HCT116 (cell line): ENCODE measurements at places on chromosomes 11 and 22.
A peak's percentile ranks its signal among the peaks of the same experiment; 100 is the strongest.

GRCh38 chr11:128597209-128597608 is 9.9 kb upstream of the ETS1 start:
- no peak for DNase-seq

GRCh38 chr11:33052231-33052630 is 12.9 kb downstream of the TCP11L1 start:
- DNase-seq: no peak

DNA sequence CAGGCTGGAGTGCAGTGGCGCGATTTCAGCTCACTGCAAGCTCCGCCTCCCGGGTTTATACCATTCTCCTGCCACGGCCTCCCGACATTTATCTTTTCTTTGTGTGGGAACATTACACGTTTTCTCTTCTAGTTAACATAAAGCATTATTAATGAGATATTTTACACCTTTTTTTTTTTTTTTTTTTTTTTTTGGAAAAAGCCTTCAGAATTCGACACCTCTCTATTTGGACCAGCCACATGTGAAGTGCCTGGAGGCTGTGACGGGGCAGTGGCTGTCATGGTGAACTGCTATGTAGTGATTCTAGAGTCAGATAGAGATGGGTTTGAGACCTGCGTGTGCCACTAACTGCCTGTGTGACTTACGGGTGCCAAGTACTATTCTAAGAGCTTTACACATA is 64.3 kb downstream of the SMIM38 start:
- no peak for DNase-seq

GRCh38 chr22:48076008-48076407 is 1313.6 kb downstream of the TBC1D22A start:
- DNase-seq: no peak

GRCh38 chr11:47864901-47865300 is 16.8 kb upstream of the NUP160 start:
- DNase-seq: no peak

DNA sequence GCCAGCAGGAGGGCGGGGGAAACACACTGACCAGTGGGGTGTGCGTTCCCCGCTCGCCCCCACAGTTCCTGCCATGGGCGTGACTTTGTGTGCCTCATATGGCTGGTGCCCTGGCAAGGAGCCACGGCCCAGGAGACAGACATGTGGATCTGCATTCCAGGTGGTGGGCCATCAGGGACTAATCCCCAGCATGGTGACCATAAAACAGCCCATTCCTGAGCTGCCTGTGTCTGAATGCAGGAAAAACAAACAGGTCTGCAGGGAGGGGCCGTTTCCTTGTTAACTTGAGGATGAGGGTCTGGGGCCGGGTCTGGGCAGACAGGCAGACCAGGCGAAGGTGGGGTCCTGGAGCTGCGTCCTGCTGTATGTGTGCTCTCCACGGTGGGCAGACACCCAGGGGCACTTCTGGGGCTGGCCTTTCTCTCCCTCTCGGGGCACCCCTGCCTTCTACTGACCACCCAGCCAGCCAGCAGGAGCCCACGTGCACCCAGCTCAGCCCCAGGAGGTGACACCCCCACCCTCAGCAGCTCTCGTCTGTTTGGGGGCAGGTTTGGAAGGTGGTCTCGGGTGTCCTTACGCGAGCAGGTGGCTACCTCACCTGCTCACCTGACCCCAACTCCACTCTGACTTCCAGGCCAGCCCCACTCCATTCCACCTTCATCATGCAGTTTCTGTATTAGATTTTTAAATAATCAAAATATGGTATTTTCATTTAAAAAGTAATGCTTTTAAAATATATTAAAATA is 120.3 kb downstream of the KCNQ1OT1 start:
- no peak for DNase-seq

DNA sequence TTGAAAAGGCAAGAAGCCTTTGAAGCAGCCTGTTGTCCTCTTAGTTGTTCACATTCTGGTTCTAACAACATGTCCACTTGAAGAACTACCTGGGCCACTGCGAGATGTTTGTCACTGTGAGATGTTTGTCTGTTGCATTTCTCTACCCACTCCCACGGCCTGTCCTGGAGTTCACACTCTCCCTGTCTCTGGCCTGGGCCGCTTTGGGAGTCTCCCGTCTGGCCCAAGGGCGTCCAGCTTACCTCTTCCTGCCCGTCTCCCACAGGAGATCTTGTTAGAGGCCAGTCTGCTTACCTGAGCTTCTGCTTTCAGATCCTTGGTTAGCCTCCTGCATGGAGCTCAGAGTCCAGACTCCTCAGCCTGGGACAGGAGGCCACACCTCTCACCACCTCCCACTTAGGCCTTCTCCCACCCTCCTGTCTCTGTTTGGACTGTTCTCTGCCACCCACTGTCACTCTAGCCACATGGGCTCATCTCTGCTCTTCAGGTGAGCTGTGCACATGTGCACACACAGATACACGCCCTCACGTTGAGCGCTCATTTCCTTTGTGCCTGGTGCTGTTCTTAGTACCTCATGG is 66.0 kb downstream of the TBC1D22A start:
- DNase-seq: no peak

DNA sequence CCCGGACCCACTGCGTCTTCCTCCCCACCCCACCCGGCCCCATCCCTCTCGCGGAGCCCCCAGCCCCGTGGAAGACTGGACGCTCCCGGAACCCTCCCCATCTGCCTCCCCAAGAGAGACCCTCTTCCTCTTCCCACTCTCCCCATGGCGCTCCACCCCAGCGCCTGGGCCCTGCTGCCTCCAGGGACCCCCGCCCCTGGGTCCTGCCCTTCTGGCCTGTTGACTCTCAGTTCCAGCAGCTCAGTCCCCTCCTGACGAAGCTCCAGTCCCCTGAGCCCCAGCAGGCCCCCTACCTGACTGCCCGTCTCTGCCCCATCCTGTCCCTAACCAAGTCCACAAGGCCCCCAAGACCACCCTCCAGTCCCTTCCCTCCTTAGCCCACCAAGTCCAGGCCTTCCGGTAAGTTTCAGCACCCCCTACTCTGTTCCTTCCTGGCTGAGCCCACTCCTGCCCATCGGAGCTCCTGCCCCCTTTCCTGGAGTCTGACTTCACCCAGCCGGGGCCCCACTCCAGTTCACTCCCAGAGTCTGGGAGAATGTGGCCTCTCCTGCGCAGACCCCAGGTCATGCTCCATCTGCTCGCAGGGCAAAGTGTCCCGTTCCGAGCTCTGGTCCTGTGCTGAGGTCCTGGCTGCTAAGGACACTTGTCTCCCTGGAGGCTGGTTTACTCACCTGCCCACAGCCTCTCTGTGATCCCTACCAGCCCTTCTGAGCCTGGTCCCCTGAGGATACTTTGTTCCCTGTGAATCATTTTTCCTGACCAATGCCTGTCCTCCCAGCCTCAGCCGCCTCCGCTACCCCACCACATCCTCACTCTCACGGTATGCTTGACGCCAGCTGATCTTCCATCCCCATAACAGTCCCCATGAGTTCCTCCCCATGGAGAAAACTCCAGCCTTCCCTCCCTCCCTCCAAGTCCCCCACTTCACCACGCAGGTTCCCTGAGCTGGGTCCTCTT is 722 bp downstream of the IFITM10 start:
- no peak for DNase-seq

GRCh38 chr11:4886186-4886585 is 4.5 kb downstream of the OR51T1 start:
- DNase-seq: no peak

DNA sequence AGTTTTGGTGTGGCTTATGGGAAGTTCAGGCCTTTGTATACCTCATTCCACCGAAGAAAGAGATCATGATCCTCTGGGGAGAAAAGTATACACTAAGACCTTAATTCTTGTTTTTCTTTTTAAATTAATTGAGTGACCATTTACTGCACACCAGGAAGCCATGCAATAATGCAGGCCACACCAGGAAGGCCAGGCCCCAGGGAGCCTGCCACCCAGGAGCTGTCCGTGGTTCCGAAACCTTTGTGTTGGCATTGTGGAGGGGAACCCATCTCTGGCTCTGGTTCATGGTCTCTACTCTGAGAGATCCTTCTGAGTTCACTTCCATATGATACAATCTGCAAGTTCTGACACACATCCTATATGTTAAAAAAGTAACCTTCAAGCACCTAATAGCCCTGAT is 291.8 kb downstream of the MIAT start:
- DNase-seq: no peak

DNA sequence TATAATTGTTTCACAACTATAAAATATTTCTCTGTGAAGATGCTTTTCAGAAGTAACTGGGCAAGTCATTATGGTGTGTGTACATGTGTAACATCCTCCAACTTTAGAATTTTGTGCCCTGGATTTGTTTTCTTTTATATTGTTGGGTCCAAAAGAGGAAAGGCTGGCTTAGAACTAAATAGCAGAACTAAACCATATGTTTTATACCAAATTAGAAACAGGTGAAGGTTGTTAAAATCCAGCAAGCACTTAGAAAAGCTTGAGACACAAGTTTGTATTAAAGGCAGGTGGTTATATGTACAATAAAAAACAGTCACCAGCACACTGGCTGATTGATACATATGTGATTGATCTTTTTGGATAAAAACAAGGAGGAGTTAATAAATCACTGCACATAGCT is 158.5 kb downstream of the WNT11 start:
- no peak for DNase-seq

- no peak for DNase-seq
Measured at GRCh38 chr11:76564364-76564763, 106.2 kb downstream of the LRRC32 start.

- no peak for DNase-seq
Measured at GRCh38 chr11:91194546-91194945, 971.7 kb upstream of the CHORDC1 start.

DNA sequence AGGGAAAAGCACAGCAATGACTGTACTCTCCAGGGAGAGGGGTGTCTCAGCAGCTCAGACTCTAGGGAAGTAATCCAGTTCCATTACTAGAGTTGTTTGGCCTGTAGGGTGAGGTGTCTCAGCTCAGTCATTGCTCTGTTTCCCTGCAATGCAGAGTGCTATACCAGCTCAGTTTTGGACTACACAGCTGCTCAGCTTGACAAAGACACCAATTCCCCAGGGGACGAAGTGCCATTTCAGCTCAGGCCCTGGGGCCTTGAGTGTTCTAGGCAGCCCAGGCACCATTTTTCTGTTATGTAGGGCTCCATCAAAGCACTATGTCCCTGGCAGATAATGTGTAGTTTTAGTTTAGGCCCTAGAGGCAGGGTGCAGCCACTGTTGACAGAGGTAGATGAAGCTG is 18.2 kb downstream of the CALCB start:
- DNase-seq: no peak

GRCh38 chr22:30483169-30483568 is 11.4 kb upstream of the SEC14L3 start:
- DNase-seq: no peak

GRCh38 chr22:42817556-42817955 is 39.5 kb downstream of the ARFGAP3 start:
- DNase-seq: no peak

GRCh38 chr22:39253435-39254070 is 8.8 kb upstream of the PDGFB start:
- peak; percentile 73 for DNase-seq

DNA sequence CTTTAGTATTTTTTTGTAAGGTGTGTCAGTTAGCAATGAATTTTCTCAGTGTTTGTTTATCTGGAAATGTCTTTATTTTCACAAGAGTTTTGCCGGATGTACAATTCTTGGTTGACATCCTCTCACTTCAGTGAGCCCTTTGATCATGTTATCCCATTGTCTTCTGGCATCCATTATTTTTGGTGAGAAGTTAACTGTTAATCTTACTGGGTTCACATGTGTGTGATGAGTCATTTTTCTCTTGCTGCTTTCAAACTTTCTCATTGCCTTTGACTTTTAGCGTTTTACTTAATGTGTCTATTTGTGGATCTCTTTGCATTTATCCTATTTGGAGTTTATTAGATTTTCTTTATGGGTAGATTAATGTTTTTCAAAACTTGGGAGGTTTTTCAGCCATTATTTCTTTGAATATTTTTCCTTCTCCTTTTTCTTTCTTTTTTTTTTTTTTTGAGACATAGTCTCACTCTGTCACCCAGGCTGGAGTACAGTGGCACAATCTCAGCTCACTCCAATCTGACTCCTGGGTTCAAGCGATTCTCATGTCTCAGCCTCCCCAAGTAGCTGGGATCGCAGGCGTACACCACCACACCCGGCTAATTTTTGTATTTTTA is 100.5 kb upstream of the RRM1 start:
- no peak for DNase-seq

GRCh38 chr11:122681070-122681469 is 25.5 kb downstream of the UBASH3B start:
- DNase-seq: no peak

DNA sequence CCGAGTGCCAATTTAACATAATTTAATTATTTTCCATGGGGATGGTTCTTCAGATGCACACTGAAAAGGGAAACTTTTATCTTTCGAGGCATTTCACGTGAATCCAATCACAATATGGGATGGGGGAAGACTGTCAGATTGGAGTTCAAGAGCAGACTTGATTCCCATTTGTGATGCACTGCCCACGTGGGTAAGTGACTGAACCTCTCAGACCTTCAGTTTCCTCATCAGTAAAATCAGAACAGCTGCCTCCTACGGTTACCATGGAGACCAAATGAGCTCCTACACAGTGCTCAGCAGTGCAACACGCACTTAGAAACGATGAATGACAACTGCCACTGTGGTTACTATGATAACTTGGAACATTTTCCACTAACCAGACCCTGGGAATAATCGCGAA is 21.7 kb downstream of the KIAA0930 start:
- no peak for DNase-seq

- DNase-seq: no peak
Measured at GRCh38 chr22:50485221-50486131, 1.2 kb upstream of the MIOX start.

DNA sequence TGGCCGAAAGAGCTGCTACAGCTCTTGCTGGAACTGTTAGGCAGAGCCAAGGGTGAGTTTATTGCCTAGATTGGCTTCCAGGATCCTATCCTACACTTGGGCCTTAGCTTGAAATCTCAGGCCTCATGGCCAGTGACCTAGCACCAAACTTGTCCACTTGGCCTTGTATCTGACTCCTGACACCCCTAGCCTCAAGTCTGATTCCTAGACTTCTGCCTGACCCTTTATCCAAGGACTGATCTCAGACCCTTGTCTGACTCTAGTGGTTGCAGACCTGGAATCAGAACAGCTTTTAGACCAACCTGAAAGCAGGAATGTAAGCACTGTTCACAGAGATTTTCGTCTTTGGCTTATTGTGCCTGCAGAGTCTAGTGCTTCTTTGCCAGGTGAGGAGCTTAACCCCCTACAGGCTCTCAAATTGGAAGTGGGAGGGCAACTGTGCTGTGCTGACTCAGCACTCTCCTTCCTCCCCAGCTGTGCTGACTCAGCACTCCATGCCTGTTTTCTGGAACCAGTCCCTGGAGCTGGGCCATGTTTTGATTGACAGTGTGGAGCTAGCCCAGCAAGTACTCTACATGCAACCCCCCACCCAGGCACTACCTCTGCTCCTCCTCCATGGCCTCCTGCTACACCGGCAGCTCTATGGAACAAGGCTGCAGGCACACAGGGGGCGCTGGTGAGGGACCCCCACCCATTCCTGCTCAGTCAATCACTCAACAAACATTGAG is 35.1 kb downstream of the RRP8 start:
- DNase-seq: no peak

DNA sequence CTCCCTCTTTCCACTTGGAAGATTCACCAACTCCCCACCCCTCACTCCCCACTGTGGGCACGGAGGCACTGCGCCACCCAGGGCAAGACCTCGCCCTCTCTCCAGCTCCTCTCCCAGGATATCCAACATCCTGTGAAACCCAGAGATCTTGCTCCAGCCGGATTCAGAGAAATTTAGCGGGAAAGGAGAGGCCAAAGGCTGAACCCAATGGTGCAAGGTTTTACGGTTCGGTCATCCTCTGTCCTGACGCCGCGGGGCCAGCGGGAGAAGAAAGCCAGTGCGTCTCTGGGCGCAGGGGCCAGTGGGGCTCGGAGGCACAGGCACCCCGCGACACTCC is 397 bp upstream of the CD44 start:
- DNase-seq: no peak

GRCh38 chr11:128904656-128905344 is 13.6 kb downstream of the KCNJ5 start:
- DNase-seq: no peak
